ENCODE measurements at places on chromosomes 3 and 15.

DNA sequence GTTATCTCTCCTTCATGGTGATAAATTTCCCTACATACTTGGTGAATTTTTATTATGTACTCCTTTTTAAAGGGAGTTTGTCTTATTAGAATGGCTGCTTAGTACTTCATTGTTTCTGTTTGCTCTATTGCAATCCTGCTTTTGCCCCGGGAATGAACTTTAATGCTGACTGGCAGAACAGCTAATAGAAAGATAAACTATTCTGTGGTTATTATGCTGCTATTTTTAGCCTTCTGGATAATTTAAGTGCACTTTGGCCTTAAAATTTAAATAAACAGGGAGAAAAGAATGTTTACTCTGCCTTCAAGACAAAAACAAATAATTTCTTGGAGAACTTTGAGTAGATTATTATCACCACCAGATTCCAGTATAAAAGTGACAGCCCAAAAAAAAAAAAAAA lies 413.8 kb upstream of the CCDC54 start:
- peak; percentile 65 for DNase-seq

GRCh38 chr3:112391648-112392047 lies 58.7 kb downstream of the CD200 start:
- DNase-seq: no peak

GRCh38 chr15:40115670-40116093 lies 7.0 kb upstream of the BMF start:
- no peak for DNase-seq

- DNase-seq: no peak
These were observed 41.9 kb downstream of the NOX5 start for GRCh38 chr15:69056365-69056764.
